WTC11 (cell line): ENCODE measurements at places on chromosomes 2 and 18. TPM values are rescaled to one million over a fixed set of nuclear protein-coding genes. Genes with fewer than 3 reads are reported as not detected.

DNA sequence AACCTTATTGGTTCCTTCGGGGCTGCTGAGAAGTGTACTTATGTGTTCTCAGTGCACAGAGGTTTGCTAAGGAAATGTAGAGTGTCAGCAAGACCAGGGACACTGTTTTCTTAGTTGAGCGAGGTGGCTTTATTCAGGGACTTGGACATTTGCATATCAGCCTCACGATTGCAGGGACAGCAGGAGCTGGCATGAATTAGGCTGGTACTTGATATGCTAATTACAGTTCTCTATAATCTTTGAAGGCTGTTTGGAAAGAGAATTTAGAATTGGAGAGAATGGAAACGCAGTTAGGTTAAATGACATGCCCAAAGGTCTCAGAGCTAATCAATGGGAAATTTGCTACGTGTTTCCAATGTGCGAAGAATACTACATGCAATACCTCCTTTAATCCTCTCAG lies 18.7 kb upstream of the MTCL1 start:
- DNase-seq = no peak

Gene MC2R
- not detected in 3 replicates for total RNA-seq

DNA sequence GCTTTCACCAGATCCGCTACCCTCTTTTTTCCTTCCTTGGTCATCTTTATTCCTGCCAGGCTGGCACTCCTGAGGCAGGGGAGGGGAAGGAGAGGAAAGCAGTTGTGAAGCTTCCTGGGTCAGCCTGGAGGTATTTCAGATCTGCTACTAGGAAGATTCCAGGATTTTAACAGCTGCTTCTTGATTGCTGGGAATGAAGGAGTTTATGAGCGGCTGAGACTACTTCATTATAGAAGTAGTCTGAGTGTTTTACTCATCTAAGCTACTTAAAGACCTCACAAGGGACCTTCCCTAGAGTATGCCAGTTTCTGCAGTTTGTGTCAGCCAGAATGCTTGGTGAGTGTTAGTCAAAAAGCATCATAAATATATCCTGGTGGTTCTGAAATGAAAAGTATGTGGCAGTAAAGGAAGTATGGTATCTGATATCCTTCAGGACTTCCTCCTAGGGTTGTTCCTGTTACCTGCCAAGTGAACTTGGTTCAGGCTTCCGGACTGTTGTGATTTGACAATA lies 1.9 kb downstream of the TANC1 start:
- DNase-seq = no peak

Gene PRKAG3
- total RNA-seq = not detected in 3 replicates

GRCh38 chr2:59733970-59734369 lies 819.5 kb downstream of the BCL11A start:
- no peak for DNase-seq

GRCh38 chr2:152038441-152038958 lies 60.3 kb downstream of the CACNB4 start:
- DNase-seq = no peak

- no peak for DNase-seq
Observed at GRCh38 chr2:56234241-56234640, 50.5 kb downstream of the CCDC85A start.

Gene CYP1B1
- total RNA-seq = 2.9 to 4.2 TPM (median 4.1 TPM) in 3 replicates

Gene TXNDC2
- total RNA-seq = 0.09 to 0.26 TPM (median 0.14 TPM) in 3 replicates

Gene SOCS6
- total RNA-seq = 12.2 to 16.5 TPM (median 14.5 TPM) in 3 replicates

DNA sequence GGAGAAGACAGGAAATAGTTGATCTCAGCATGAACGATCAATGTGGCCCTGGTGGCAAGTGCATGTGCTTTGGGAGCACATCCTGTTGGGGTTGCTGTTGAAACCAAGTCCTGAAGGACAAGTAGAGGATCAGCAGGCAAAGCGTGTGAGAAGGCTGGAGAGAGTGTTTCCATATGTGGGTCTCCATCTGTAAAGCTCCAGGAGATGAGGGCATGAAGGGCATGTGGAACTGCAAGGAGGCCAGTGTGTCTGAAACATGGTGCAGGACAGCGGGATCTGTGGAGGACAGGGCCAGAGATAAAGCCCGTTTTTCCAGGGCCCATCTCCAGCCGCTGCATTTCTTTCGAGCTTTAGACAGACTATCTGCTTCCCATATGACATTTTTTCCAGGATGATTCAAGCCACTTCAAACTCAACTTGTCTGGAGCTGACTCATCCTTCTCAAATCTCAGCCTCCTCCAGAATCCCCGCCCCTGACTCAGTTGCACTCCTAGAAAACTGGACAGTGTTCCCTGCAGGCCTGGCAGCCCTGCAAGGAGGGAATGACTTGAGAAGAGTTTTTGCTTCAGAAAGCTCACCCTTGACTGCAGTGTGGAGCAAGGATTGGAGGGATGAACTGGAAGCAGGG lies 226.1 kb downstream of the VAPA start:
- no peak for DNase-seq

DNA sequence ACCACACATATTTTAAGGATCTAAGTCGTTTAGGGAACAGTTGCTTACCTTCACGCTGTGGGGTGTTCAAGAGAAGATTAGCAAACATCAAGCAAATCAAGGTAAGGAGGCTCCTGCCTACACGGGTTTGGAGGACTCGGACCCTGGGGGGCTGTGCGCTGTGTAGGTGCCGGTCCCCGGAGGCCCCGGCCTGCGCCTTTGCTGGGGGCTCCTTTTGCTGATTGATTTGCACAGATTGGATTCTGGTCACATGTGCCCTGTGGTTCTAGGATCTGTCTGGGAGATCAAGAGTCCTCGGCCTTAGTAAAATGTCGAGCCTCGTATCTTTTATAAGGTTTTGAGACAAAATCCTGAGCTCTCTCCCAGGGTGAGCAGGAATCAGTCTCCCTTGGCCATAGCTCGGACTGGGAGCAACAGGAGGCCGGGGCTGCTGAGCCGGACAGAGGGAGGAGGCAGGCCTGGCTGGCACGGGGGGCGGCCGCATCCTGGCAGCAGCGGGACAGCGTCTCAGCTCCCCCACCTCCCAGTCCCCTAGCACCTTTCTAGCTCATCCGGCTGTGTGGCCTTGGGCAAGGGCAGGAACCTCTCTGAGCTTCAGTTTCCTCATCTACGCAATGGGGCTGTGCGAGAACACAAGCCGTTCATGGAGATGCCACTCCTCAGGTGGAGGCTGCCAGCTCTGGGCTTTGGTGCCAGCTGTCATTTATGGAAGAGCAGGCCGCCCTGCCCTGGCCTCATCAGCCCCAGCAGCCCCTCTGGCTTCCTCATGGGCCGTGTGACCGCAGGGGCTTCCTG lies 147.2 kb downstream of the MBP start:
- no peak for DNase-seq

DNA sequence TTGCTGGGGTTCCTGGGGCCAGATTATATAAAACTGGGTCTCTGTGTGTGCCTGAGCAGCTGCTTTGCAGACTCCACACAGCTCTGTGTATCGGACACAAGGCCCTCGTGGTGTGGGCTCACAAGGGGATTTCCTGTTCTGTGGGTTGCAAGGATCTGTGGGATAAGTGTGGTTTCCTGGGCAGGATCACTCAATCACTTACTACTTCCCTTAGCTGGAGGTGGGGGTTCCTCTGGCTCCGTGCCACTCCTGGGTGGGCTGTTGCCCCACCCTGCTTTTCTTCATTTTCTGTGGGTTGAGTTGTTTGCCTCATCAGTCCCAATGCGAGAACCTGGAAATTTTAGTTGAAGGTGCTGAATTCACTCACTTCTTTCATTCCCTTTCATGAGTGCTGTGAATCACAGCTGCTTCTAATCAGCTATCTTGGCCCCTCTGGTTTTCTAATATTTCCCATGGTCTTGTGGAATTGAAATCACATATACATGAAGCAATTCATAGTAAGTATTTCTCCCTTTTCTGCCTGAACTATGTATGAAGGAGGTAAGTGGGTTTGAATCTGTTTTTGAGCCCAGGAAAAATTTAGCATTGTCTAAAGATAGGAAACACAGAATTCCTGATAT lies 196.3 kb downstream of the DCDC2C start:
- DNase-seq = no peak

Gene COA5
- total RNA-seq = 29.3 to 35.4 TPM (median 34.7 TPM) in 3 replicates

DNA sequence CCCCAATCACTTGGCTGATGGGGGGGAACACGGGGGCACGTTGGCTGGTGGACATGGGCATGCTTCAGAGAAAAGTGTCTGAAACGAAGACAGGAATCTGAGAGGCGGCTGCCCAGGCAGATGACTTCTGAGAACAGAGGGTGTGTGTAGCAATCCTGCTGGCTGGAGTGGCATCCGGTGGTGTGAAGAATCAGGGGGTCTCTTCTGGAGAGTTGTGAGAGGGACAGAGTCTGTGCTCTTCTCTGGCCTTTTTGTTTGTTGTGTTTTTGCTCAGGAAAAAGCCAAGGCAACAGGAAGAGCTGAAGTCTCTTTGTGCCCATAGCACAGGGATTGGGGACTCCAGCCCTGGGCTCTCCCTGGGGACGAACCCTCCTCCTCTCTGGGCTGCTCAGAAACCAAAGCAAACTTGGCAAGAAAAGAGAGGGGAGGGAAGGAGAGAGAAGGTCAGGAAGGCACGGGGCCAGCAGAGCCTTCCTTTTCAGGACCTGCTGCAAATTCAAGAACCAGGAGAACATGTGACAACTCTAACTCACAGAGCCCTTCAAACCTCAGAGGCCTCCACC lies 97.0 kb upstream of the SMAD2 start:
- peak; percentile 10 for DNase-seq

Gene SPDYA
- total RNA-seq = 0.30 to 0.61 TPM (median 0.46 TPM) in 3 replicates

Gene SLC4A5
- 0.62 to 1.8 TPM (median 1.2 TPM) in 3 replicates for total RNA-seq

Gene EML6
- total RNA-seq = 1.9 to 2.5 TPM (median 2.1 TPM) in 3 replicates

Gene MARCO
- total RNA-seq = 0.11 to 0.39 TPM in 2 of 3 replicates, not detected in the other

Gene FOXD4L1
- 0.09 TPM in 1 of 3 replicates, not detected in the others for total RNA-seq

DNA sequence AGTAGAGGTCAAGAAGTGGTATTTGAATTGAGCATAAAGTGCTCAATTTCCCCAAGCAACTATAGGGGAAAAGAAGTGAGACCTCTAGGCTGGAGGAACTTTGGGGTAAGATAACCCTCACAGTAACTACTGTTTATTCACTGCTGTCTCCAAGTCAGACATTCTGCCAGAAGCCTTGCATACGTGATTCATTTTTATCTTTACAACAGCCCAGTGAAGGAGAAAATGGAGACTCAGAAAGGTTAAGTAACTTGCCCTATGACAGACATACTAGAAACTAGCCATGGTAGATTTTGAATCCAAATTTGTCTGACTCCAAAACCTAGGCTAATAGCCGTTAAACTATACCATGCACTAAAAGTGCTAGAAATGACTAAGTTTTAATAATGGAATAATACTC lies 28.4 kb downstream of the DNAJC10 start:
- no peak for DNase-seq

Gene SCTR
- total RNA-seq = 0.09 to 0.18 TPM in 2 of 3 replicates, not detected in the other

- peak; percentile 65 for DNase-seq
Observed at GRCh38 chr2:35410431-35411061, 945.0 kb upstream of the CRIM1 start.

- DNase-seq = peak; percentile 79
Observed at GRCh38 chr2:54503192-54503591, 47.1 kb downstream of the SPTBN1 start.

DNA sequence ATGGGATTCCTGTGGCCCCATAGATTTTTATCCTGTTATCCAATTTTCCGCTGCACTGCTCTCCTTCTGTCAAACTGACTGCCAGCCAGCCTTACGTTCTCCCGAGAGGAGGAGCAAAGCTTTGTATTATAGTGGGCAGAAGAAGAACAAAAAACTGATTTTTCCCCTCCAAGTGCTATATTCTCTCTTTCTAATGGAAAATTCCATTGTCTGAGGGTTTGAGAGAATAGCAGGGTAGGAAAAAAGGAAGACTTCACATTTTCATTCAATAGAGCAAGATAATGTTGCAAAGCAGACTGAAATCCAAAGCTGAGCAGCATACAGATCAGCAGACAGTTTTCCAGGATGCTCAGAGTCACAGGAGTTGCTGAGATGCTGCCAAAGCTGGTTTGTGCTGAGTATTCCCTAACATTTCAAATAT lies 238.0 kb downstream of the UBE2E3 start:
- DNase-seq = no peak

GRCh38 chr18:79882522-79883241 lies 68.8 kb downstream of the SLC66A2 start:
- no peak for DNase-seq

GRCh38 chr2:207073801-207074678 lies 91.7 kb downstream of the KLF7 start:
- no peak for DNase-seq

DNA sequence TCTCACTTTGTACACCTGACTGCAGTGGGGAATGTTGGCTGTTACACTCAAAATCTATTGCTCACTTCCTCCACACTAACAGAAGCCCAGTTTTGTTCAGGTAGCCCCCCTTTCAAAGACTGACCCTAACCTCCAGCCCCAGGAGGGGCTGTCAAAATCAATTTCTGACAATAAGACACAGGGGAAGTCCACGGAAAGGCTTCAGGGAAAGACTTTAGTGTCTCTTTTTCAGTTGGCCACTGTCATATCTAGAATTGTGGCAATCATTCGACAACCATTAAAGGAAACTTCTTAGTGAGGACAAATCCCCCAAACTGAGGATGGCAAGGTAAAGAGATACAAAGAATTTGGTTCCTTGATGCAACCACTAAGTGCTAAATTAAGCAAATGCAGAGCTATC lies 59.0 kb downstream of the BARD1 start:
- no peak for DNase-seq

Gene CELF4
- 2.6 to 3.3 TPM (median 2.9 TPM) in 3 replicates for total RNA-seq

- DNase-seq = no peak
Observed at GRCh38 chr2:74099271-74099670, 48.4 kb downstream of the BOLA3 start.

Gene CERS6
- 16.0 to 17.3 TPM (median 16.6 TPM) in 3 replicates for total RNA-seq

- DNase-seq = no peak
Observed at GRCh38 chr18:27377251-27377650, 192.1 kb upstream of the CHST9 start.

Gene MOGAT1
- total RNA-seq = 0.62 to 1.2 TPM (median 0.72 TPM) in 3 replicates

Gene ELOA2
- not detected in 3 replicates for total RNA-seq

GRCh38 chr2:11771971-11772615 lies 25.7 kb downstream of the LPIN1 start:
- DNase-seq = no peak

- no peak for DNase-seq
Observed at GRCh38 chr2:110143982-110144381, 28.4 kb upstream of the MALL start.

Gene FBLN7
- total RNA-seq = 0.55 to 0.96 TPM (median 0.80 TPM) in 3 replicates

DNA sequence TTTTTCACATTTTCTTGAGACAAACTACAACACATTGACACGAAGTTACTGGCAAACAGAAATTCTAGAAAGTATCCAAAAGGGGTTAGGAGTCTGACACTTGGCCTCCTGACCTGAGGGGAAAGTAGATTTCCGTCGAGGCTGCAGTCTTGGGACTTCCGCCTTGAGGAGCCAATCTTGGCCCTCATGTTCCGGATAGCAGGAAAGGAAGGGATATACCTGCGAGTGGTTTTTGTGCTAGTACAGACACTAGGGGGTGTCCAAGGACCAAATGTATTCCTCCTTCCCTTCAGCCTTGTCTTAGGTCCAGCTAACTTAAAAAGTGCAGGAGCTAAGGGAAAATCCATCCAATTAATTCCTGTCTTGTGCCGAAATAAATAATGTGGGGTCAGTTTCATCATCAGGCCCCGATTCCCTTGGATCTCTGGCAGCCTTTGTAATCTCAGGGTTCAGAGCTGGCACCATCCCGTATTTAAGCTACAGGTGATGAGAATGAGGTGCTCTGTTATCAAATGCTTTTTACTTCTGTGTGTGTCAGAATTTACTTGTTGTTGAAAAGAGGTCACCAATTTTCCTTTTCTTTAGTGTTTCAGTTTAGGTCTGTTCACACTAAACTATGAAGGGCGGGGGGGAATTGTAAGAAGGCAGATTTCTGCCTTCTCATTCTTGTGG lies 330.2 kb upstream of the FANCL start:
- peak; percentile 56 for DNase-seq

- no peak for DNase-seq
Observed at GRCh38 chr18:44541159-44541558, 139.5 kb upstream of the SETBP1 start.

Gene SMAD2
- 104 to 105 TPM (median 105 TPM) in 3 replicates for total RNA-seq

GRCh38 chr2:68391869-68392268 lies 26.8 kb downstream of the PLEK start:
- no peak for DNase-seq
